Stimulated activated CD8-positive, alpha-beta memory T cell treated with anti-CD3 and anti-CD28 coated beads, Interleukin-4, amount 100 ng/mL, for 24 hours (primary cell): ENCODE measurements at places on chromosomes 1 and 21.
A peak's percentile ranks its signal among the peaks of the same experiment; 100 is the strongest.

GRCh38 chr21:33949516-33950430 lies 34.2 kb upstream of the ATP5PO start:
- DNase-seq, result peak; percentile 24

DNA sequence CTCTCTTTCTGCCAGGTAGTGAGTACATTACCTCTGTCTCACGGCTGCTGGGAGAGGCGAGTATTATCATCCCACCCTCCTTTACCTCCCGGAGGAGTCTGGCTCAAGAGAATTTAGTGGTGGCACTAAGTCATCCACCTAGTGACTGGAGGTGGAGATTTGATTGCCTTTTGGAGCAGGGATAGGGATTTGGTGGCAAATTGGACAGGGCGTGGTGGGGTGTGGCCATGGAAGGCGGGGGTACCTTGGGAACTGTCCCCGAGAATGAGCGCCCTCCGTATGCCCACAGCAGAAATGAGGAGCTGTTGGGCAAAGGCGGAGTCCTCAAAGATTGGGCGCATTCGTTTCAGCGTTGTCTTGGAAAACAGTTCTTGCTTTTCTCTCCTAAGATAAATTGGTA lies 32.1 kb upstream of the HMGN1 start:
- DNase-seq, result no peak

- DNase-seq, result no peak
Measured at GRCh38 chr1:16324456-16324890, 27.8 kb downstream of the FBXO42 start.

- DNase-seq, result no peak
Measured at GRCh38 chr1:226002667-226003501, 3.7 kb upstream of the SDE2 start.

DNA sequence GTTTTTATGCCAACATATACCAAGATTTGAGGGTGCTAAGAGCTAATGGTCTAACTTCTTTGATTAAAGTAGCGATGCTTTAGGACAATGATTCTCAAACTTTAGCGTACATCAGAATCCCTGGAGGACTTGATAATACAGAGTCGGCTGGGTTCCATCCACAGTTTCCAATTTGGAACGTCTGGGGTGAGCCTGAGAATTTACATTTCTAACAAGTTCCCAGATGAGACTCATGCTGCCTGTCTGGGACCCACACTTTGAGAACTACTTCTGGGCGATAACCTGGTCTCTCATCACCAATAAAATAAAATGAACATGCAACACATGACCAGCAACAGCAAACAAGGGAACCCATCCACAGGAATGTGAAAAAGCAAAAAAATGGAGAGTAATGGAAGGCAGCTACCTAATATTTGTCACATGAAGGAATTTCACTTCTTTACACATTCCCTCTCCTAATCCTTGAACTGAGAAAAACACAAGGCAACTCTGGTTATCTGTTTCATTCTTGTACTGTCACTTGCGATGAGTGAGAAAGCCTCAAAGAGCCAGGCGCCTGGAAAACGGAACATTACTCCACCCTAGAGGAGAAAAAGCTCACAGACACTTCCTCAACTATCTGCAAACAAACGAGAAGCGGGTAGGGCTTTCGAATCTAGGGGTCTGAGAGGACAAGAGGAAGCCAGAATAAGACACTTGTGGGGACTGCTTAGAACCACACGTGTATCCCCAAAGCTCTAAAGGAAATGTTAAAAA lies 14.0 kb downstream of the HSF2BP start:
- no peak for DNase-seq

GRCh38 chr1:215156232-215156631 lies 73.7 kb downstream of the KCNK2 start:
- no peak for DNase-seq

GRCh38 chr1:228009116-228009827 lies 2.5 kb downstream of the WNT3A start:
- no peak for DNase-seq
